ENCODE measurements at places on chromosomes 3 and 15. TPM values are rescaled to one million over a fixed set of nuclear protein-coding genes. Genes with fewer than 3 reads are reported as not detected.

Gene HAUS2
- total RNA-seq = 65.0 TPM

Gene GXYLT2
- 15.0 TPM for total RNA-seq

Gene SUSD5
- total RNA-seq = 6.2 TPM

Gene SOX14
- not detected for total RNA-seq

Gene SLC4A7
- total RNA-seq = 15.9 TPM

Gene LMOD3
- total RNA-seq = not detected

Gene EOMES
- not detected for total RNA-seq

Gene CELSR3
- 2.7 TPM for total RNA-seq

Gene SMAD6
- total RNA-seq = 7.1 TPM

Gene SLC27A2
- total RNA-seq = 0.50 TPM

Gene SLCO3A1
- total RNA-seq = 1.3 TPM

Gene PLXNA1
- total RNA-seq = 31.1 TPM

Gene CHRNA5
- 1.0 TPM for total RNA-seq

Gene CRYBG3
- 6.4 TPM for total RNA-seq

Gene UACA
- 24.2 TPM for total RNA-seq

Data from bronchus fibroblast of lung (primary cell).